ENCODE measurements at places on chromosomes 1 and 21.

DNA sequence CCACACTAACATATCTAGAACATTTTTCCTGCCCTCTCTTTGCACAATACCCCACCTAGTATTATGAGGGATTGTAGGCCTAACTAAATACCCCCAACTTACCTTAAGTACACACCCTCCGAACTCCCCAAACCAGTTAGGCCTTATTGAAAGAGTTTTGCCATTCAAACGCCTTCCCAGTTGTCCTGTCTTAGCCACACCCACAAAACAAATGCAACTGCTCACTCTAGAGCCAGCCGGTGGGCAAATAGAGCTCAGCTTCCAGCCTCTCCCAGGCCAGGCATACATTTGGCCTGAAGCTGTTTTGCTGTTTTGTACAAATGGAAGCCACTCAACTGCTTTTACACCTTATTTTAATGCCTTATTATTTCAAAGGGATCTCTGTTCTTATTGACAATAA lies 224.2 kb upstream of the RUNX1 start:
- no peak for DNase-seq

- DNase-seq: no peak
Measured at GRCh38 chr1:218366322-218367052, 21.4 kb downstream of the TGFB2 start.

- no peak for DNase-seq
Measured at GRCh38 chr1:5616366-5617178, 375.7 kb downstream of the NPHP4 start.

DNA sequence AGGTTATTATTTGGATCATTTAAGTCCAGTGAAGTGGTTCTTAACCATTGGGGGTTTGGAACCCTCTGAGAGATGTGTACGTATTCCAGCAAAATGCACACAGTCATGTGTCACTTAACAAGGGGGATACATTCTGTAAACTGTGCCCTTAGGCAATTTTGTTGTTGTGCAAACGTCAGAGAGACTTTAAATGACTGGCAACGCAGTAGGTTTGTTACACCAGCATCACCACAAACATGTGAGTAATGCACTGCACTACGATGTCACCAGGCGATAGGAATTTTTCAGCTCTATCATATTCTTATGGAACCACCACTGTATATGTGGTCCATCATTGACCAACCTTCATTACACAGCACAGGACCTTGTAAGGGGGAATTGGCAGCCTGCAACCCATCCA lies 11.9 kb downstream of the AHCYL1 start:
- no peak for DNase-seq

- DNase-seq: no peak
Measured at GRCh38 chr1:7093297-7093696, 308.0 kb downstream of the CAMTA1 start.
